Stimulated activated CD4-positive, alpha-beta T cell treated with anti-CD3 and anti-CD28 coated beads, TNF-alpha, amount 100 ng/mL, for 48 hours (primary cell): ENCODE measurements at places on chromosomes 4 and X.

GRCh38 chr4:73764513-73764912, 24.1 kb downstream of the CXCL8 start:
- DNase-seq: no peak

DNA sequence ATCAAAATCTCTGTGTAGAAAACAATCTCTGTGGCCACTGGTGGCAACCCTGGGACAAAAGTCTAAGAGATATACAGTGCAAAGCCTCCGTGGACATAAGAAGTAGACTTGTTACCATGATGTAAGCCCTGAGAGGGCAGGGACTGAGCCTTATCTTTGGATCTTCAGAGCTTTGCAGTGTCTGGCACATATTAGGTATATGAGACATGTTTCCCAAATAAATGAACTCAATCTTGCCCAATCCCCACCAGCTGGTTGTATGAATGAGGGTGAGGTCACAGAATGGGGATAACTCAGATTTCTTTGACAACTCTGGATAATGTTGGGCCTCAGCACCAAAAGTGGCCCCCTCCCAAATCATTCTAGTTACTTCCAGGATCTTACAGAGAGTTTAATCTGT, 511.4 kb upstream of the DIPK2B start:
- no peak for DNase-seq

DNA sequence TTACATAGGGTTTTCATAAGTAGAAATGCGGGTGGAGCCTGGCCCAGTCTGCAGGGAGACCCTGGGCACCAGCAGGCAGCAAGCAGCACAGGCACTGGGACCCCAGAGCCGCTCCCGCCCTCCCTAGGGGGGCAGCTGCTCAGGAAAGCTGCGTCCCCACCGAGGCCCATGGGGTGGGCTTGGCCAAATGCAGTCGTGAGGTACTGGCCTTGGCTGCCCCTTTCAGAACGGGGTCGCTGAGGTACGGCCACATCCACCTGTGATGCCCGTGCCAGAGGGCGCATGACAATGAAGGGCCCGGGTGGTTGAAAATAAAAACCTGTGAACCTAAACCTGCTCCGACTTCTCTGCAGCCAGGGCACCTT, 16.7 kb downstream of the TMEM175 start:
- DNase-seq: no peak

GRCh38 chr4:78720994-78721677, 55.0 kb upstream of the BMP2K start:
- peak; percentile 8 for DNase-seq

DNA sequence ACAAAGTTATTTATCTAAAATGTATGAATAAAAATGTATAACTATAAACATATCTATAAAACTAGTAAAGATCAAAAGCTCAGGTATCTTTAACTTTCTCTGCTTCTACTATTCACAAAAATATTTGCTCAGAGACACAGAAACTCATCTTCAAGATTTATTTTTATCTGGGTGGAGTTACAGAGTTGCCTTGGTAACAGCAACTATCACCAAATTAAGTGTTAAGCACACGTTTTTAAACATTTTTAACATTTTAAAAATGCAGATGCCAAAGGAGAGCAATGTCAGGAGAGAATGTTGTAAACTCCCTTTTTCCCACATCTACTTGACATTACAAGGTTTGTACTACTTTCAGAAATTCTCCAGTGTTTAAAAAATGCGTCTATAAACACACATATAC, 71.4 kb downstream of the SNCA start:
- no peak for DNase-seq

- DNase-seq: no peak
Observed at GRCh38 chr4:42806303-42806835, 86.1 kb upstream of the GRXCR1 start.

DNA sequence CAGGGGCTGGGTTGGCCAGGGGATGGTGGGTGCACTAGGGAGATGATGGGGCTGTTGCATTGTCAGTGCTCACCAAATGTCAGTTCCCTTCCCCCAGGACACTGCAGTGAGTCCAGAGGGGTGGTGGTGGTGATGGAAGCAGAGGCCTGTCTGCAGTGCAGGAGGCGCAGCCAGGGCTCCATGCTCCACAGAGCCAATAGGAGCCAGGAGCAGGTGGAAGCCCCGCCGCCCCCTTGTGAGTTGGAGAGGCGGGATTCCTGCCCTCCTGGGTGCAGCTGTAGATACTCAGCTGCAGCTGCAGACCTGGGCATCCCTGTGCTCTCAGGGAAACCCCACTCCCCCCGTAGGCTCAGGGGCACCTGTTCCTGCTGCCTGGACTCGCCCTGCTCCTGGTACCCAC, 284.7 kb downstream of the EVC2 start:
- DNase-seq: no peak

DNA sequence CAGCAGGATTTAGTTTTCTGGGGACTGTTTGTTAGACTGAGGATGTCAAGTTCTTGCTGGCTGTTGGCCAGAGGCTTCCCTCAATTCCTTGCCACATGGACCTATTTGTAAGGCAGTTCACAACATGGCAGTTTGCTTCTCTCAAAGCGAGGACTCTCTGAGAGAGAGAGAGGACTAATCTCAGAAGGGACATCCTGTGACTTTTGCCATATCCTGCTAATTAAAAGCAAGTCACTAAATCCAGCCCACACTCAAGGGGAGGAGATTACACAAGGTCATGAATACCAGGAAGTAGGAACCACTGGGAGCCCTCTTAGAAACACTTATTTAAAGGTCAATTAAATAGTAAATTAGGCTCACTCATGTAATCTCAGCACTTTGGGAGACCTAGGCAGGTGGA, 38.2 kb downstream of the PPP1R2C start:
- no peak for DNase-seq

GRCh38 chrX:29468911-29469494, 746.4 kb upstream of the MAGEB2 start:
- DNase-seq: no peak

DNA sequence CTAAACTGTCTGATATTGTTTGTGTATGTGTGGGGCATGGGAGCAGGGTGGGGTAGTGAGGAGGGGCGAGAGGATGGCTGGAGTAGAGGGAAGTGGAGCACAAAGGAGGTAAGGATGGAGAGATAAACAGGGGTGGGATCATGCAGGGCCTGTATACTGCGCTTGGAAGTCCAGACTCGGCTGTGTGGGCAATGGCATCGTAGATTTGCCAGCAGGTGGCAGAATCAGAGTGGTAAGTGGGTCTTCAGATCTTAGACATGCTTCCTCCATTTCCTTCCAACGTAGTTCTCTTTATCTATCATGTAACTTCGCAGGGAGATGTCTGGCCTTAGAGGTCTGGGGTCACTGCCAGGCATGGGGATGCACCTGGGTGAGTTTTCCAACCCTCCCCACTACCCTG, 155.5 kb downstream of the PDGFRA start:
- DNase-seq: no peak

DNA sequence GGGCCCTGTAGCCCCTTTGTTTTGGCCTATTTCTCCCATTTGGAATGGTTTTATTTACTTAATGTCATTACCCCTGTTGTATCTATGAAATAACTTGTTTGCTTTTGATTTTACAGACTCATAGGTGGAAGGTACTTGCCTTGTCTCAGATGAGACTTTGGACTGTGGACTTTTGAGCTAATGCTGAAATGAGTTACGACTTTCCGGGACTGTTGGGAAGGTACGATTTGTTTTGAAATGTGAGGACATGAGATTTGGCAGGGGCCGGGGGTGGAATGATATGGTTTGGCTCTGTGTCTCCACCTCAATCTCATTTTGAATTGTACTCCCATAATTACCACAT, 39.4 kb downstream of the NLRP2B start:
- no peak for DNase-seq

DNA sequence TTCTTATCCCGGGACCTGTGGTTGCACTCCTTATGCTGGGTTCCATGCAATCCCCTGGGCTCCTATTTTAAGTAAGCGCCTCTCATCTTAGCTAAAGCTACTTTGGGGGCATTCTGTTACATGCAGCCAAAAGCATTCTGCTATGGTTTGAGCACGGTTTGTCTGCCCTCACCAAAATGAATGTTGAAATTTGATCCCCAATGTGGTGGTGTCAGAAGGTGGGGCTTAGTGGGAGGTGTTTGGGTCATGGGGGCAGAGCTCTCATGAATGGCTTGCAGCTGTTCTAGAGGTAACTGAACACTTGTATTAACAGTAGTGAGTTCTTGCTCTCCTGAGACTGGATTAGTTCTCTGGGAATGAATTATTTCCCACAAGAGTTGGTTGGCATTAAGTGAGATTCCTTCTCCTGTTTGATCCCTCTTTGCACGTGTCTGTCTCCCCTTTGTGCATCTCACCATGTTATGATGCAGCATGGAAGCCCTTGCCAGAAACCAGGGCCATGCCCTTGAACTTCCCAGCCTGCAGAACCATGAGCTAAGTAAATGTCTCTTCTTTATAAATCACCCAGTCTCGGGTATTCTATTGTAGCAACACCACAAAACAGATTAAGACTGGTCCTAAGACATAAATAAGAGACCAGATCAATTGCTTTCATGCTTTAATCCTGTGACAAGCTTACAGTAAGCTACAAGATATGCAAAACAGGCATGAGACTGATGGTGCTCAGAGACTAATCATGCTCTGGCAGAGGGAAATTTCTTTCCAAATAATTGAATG, 141.8 kb downstream of the TSPAN5 start:
- DNase-seq: no peak

GRCh38 chr4:183806341-183806740, 98.8 kb upstream of the STOX2 start:
- DNase-seq: no peak

DNA sequence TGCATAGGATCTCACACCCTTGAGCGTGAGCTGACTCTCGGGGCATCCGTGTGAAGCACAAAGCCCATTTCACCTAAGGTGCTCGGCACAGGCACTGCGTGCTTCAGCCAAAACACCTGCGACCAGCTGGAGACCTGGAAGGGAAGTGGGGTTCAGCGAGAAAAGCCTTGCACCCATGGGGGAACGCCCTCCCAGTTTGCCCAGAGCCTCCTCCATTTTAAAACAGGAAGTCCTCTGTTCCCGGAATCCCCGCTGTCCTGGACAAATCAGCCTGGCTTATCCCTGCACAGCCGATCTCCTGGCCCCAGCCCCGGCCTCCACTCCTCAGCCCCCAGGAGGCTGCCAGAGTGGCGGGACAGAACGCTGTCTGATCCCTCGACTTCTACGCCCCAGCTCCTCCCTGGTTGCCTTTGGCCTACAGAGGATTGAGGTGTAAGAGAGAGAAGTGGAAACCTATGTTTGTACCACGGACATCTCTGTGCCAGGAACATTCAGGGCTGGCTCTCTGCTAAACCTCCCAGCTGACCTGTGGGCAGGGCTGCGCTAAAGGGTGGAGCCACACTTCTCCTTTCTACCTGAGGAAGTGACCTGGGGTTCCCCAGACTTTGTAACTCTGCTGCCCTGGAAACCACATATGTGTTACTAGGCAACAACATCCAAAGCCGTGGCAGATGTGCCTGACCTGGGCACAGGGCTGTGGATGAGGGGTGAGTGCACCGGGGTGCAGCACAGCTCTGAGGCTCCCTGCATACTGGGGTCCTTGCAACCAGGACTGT, 3.8 kb upstream of the C4orf50 start:
- DNase-seq: no peak

DNA sequence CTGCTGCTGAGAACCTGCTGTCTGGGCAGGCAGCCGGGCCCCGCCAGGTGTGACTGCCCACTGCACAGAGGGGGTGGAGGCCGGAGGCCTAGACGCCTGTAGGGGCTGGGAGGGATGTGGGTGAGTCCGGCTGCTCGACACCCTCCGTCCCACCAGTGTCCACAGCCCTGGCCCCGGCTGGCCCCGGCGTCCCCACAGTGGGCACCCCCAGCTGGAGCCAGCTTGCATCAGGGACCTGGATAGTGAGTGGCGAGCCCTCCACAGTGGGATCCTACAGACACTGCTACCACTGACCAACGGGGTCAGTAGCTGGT, 34.7 kb upstream of the SPON2 start:
- DNase-seq: no peak

- DNase-seq: no peak
Observed at GRCh38 chrX:11059933-11060332, 51.2 kb upstream of the HCCS start.

DNA sequence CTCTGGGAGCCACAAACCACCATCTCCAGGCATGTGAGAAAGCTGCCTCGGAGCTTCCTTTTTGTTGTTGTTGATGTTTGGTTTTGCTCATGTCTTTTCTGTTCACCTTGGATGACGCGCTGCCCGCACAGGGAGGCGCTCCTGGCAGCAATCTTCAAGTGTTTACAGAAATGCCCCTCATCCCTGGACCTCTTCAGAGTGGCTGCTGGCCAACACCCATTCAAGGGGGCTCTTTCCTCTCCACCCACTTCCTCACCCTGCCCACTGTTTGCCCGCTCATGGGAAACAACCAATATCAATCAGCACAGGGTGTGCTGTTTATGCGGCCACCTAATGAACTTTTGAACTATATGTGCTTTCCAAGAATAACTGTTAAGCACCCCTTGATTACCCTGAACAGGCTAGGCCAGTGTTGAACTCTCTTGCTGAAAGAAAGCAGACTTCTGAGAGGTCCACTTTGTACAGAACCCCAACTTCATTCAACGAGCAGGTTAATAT, 355.1 kb upstream of the CLNK start:
- no peak for DNase-seq

GRCh38 chr4:143188136-143189088, 3.7 kb downstream of the USP38 start:
- DNase-seq: no peak

GRCh38 chr4:29199485-29199884, 1520.7 kb upstream of the PCDH7 start:
- no peak for DNase-seq

GRCh38 chrX:3548765-3549391, 164.6 kb downstream of the PRKX start:
- DNase-seq: no peak

- no peak for DNase-seq
Observed at GRCh38 chr4:110907801-110908313, 285.0 kb upstream of the PITX2 start.

DNA sequence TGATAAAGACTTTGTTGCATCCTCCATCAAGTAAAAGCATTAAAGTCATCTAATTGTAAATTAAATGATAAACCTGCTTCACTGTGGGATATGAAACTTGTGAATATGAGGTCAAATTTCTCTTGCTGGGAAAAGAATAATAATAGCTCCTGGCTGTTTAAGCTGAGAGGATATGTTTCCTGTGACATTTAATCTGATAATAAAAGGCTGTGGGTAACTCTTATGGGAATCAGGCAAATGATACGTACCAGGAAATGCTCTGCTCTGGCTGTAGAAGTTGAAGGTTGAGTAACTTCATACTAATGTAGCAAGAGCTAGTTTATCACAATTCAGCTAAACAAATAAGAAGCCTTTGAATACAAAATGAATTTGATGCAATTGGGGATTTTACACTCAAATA, 574.6 kb downstream of the RAPGEF2 start:
- no peak for DNase-seq

GRCh38 chr4:7939377-7940108, at the start of gene AFAP1:
Gene AFAP1, minus strand, starts transcription at chr4:7939861. Its CDS starts 67,783 bp downstream, at chr4:7872078.
- DNase-seq: peak; percentile 71

DNA sequence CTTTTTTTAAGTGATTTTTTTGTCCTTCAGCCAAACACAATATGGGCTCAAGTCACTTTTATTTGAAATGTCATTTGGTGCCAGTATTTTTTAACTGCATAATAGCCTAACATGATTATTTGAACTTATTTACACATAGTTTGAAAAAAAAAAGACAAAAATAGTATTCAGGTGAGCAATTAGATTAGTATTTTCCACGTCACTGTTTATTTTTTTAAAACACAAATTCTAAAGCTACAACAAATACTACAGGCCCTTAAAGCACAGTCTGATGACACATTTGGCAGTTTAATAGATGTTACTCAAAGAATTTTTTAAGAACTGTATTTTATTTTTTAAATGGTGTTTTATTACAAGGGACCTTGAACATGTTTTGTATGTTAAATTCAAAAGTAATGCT, 62.1 kb downstream of the EDNRA start:
- no peak for DNase-seq
